IMR-90 (cell line): ENCODE measurements at places on chromosomes 2 and 18.

DNA sequence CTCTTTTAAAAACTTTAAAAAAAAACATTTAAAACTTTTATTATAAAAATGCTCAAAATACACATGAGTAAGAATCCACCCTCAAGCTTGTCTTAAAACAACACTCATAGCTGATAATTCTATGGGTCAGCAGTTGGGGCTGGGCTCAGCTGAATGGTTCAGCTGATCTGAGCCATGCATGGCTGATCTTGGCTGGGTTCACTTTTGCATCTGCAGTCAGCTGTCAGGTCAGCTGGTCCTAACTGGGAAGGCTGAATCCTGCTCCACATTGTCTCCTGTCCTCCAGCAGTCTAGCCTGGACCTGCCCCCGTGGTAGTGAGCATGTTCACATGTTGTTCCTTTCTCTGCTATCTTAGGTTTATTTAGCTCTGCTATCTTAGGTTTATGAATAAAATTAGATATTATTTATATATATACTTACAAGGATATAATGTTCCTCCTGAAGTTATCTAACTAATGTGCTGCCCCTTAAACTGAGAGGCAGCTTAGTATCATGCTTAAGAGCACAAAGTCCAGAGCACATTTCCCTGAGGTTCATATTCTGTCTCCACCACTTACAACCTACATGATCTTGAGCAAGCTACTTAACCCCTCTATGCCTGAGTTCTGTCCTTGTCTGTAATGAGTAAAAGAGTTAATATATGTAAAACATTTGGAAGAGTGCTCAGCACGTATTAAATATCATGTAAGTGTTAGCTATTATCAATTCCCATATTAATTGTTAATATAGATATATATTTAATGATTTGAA, 309.4 kb downstream of the PTPRM start:
- H3K36me3 ChIP-seq = no peaks in the 10 kb centered on the region
- H3K4me1 ChIP-seq = peaks cover 3% of the 10 kb centered on the region
- H3K4me3 ChIP-seq = no peak overlapping the region
- H3K27me3 ChIP-seq = no peaks in the 10 kb centered on the region
- no peak for DNase-seq

- peaks cover 4% of the 10 kb centered on the region; the same call in 1 of the 2 replicates for H3K4me1 ChIP-seq
- no peak overlapping the region for H3K4me3 ChIP-seq
- H3K27ac ChIP-seq = no peak overlapping the region
Observed at GRCh38 chr2:215811409-215812345, 201.7 kb downstream of the MREG start.

GRCh38 chr2:78175645-78176044, 653.5 kb upstream of the LRRTM4 start:
- H3K4me1 ChIP-seq = no peaks in the 10 kb centered on the region
- H3K36me3 ChIP-seq = no peaks in the 10 kb centered on the region
- H3K27ac ChIP-seq = no peak overlapping the region
- H3K4me3 ChIP-seq = no peak overlapping the region
- no peak for DNase-seq

- no peaks in the 10 kb centered on the region for H3K27me3 ChIP-seq
- peaks cover 25% of the 10 kb centered on the region for H3K4me1 ChIP-seq
- H3K36me3 ChIP-seq = peaks cover 7% of the 10 kb centered on the region
- peak overlapping the region; percentile 32; the same call in 1 of the 2 replicates for H3K27ac ChIP-seq
- no peak overlapping the region for H3K4me3 ChIP-seq
- DNase-seq = peak; percentile 55
Observed at GRCh38 chr2:55887351-55887750, 36.2 kb downstream of the EFEMP1 start.

- H3K4me1 ChIP-seq = no peaks in the 10 kb centered on the region
- no peaks in the 10 kb centered on the region for H3K36me3 ChIP-seq
- no peak for DNase-seq
- peaks cover 26% of the 10 kb centered on the region for H3K27me3 ChIP-seq
- no peak overlapping the region for H3K4me3 ChIP-seq
Observed at GRCh38 chr2:230947908-230948365, 22.9 kb upstream of the GPR55 start.

- no peaks in the 10 kb centered on the region for H3K36me3 ChIP-seq
- H3K27me3 ChIP-seq = no peaks in the 10 kb centered on the region
- H3K4me3 ChIP-seq = no peak overlapping the region
- peak; percentile 83 for DNase-seq
Observed at GRCh38 chr2:160207804-160208654, 8.0 kb upstream of the ITGB6 start.

- no peak for DNase-seq
- H3K27ac ChIP-seq = no peak overlapping the region
- no peak overlapping the region for H3K4me3 ChIP-seq
Observed at GRCh38 chr2:238244151-238244550, 4.3 kb upstream of the HES6 start.

GRCh38 chr2:105188343-105188742, 53.2 kb upstream of the GPR45 start:
- no peak overlapping the region for H3K4me3 ChIP-seq
- no peaks in the 10 kb centered on the region for H3K4me1 ChIP-seq
- H3K27me3 ChIP-seq = peaks cover 13% of the 10 kb centered on the region
- no peak for DNase-seq

DNA sequence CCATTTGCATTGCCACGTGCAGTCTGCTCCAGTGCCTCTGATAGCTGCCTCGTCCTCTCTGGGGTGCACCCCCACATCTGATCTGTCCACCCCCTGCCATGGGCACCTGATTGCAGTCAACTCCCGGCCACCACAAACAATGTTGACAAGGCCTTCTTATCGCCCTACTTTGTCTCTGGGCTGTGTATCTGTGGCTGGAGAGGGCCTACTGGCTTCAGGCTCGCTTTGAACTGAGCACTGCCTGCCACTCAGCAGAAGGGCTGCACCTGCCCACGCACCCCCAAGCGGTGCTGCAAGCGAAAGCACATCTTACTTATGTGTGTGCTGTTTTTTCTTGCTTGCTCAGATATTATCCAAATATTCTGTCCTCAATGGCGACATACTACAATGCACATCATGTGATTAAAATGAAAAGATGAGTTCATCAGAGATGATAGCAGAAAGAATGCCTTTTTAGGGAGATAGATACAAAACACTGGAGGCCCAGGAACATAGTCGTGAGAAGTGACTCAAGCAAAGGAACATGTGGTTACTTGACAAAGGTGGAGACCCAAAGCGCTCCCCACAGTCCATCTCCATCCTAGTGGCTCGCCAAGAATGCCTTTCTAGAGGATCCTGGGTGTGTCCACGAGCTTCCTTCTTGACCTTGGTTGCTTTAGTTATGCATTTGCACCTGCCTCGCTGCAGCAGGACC, 28.8 kb downstream of the FBLN7 start:
- no peak overlapping the region for H3K27ac ChIP-seq
- no peak overlapping the region for H3K4me3 ChIP-seq
- no peaks in the 10 kb centered on the region for H3K4me1 ChIP-seq
